Stimulated activated CD8-positive, alpha-beta memory T cell treated with anti-CD3 and anti-CD28 coated beads, Interleukin-4, amount 100 ng/mL, for 1 hour (primary cell): ENCODE measurements at places on chromosomes 4 and X.

DNA sequence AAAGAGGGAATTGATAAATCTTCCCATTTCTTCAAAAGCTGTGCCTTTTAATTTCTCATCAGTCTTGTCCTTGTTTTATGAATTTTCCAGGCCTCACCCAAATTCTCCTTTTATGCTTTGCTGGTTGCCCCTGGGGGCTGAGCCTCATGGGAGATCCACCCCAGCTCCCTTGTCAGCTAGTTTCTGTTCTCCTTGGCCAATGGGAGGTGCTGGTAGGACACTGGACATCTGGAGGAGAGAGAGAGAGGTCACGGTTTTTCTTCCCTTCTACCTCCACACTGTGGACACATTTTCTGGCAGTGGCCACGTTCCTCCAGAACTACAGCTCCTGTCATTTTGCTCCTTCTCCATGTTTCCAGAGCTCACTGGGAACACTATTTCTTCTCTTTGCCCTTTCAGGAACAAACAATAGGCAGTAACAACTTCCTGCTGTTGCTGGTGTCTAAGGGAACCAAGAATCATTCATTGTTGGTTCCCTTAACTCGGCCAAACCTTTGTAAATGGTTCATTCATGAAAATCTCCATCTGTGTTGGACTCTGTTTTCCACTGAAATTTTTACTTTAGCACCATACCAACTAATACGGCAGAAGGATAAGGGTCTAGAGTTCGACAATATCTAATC lies 334.5 kb downstream of the GPAT3 start:
- no peak for DNase-seq

- no peak for DNase-seq
These were observed 304.7 kb upstream of the DIAPH2 start for GRCh38 chrX:96379951-96380350.

DNA sequence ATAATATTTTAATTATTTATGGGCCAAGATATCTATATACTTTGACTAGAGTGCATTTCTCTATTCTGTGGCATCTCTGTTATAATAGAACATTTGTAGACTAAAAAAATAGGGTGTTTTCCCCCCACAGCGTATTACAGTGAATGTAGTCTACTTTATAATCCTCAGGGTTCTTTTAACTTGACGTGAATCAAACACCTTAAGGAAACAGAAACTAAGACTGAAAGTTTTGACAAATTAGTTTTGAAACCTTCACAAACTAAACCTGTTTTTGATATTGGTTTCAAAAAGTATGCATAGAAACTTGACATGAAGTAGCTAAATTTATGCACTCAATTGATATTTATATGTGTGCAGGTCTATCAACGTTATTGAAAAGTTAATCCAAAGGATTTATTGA lies 1963.1 kb upstream of the TENM3 start:
- DNase-seq = no peak

DNA sequence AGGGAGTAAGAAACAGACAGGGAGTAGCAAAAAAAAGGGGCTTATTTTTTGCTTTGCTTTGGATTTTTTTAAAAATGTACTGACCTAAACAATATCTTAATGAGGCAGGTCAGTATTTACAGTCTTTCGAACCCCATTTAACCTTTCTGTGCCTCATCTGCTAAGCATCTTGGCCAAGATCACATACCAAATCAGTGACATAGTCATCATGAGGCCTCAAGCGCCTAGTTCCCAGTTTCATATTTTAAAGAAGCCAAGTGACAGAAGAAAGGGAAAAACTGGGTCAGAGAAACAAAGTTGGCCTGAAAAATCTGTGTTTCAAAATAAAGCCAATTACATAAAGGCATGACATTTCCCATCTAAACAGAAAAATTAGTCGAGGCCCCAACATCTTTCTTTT lies 94.6 kb upstream of the WDR44 start:
- no peak for DNase-seq

DNA sequence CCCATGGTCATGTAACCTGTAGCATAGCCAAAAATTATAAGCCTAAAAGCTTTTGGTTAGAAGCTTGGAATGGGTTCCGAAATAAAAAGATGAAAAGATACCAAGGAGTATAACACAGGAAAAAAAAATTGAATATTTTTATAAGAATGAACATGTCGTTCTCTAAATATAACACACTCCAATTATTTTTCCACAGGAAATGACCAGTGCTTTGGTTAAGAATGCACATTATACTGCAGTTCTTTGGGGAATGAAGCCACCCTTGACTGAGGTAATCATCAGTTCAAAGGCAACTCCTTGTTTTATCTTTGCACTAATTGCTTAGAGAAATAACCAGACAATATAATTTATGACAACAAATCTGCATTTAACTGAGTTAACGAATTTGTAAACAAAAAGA lies 6.6 kb upstream of the GASK1B start:
- DNase-seq = no peak

- DNase-seq = no peak
These were observed 1.5 kb upstream of the CRLF2 start for GRCh38 chrX:1213971-1214370.

DNA sequence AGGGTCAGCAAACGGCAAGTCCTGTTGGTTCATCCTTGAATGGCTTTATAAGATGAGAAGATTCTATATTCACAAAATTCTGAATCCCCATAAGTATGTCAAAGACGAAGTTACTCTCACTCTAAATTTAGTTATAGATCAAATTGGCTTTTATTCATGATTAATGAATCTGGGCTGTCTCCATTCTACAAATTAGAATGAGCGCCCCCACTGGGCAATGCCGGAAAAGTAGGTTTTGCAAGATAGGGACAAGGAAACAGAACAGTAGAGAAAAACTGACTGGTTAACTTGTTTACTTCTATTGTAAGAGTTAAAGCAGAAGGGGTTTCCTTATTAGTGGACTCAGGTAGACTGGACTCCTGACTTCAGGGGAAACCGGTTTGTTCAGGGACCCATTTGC lies 100.3 kb downstream of the F11 start:
- DNase-seq = no peak

- no peak for DNase-seq
These were observed 671.5 kb upstream of the GRIA3 start for GRCh38 chrX:122512561-122513072.

DNA sequence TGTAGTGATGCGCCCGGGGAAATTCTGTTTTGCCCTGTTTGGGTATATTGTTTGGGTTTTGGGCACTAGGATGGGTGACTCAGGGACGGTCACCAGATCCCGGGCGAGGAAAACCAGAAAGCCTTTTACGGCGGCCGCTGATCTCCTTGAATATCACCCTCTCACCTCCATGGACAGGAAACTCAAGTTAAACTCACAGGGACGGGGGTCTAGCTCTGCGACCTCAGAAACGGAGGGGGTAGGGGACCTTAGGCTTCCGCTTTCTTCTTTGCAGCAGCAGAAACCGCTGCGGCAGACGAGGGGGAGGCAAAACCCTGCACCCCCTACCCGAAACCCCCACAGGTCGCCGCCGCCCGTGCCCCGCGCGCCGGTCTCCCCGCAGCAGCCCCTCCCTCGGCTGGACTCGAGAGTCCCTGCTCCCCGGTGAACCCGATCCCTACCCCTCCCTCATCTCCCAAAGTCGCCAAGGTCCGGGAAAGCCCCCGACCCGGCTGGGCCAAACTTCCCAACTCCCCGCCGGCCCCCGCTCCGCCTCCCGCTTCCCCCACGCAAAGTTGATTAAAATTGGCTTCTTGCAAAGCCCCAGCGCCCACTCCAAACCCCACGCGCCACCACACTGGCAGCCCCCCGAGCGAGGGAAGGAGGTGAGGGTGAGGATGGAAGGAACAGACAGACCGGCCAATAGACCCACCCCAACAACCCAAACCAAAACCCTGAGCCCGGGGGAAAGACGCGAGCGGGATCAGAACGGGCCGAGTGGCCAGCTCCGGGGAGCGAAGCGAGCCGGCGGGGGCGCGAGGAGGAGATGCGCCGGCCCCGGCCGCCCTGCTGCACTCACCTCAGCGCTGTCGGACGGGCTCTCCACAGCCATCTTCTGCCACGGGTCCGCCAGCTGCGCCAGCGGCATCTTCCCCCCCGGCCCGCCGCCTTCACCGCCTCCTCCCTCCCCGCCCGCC lies 705 bp downstream of the RPS6KA3 start:
- DNase-seq = no peak

- DNase-seq = no peak
These were observed 1048.6 kb downstream of the PCDH7 start for GRCh38 chr4:31768756-31769155.

- DNase-seq = no peak
These were observed 83.3 kb downstream of the HPRT1 start for GRCh38 chrX:134543288-134543687.

GRCh38 chrX:150548684-150549083 lies 19.7 kb upstream of the MTM1 start:
- no peak for DNase-seq
